ENCODE measurements at places on chromosomes 2 and 18.
A peak's percentile ranks its signal among the peaks of the same experiment; 100 is the strongest.

DNA sequence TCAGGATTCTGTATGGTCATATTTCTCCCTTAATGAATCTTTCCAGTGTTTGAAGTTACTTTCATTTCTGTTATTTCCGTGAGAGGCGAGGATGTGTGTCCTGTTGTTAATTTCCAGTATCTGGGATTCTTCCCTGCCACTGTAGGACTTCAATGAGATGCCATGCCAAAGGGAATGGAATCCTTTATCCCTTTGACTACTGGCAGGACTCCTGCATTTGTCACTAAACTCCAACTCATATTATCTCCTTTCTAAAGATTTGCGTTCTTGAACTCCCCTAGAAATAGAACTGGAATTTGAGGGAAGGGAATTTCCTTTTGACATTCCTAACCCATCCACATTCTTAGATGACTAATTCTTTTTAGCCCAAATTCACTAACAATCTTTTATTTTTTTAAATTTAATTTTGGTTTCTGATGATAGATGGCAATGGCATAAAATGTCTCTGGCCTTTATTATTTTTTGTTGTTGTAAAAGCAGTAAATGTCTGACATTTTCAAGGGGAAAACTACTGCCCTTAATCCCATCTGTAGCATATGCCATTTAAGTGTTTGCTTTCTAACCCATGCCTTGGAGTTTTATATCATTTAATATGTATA, 87.8 kb upstream of the EML6 start:
- DNase-seq, result no peak

DNA sequence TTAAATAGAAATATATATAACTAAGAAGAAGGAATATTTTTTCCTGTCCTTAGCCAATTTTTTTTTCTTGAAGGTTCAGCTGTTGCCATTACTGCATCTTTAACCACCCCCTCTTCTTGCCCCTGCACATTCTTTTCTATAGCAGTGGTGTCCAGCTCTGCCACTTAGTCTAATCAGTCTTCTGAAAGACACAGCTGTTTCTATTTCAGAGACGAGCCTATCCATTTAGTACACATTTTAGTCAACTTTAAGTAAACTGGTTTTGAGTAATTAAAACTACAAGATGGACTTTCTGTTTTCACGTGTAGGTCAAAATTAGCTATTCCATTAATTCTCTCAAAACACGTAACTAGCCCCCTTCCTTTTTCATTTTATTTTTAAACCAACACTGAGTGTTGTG, 21.0 kb downstream of the SPOPL start:
- DNase-seq, result no peak

- DNase-seq, result no peak
These were observed 130.8 kb upstream of the HS6ST1 start for GRCh38 chr2:128449226-128450061.

DNA sequence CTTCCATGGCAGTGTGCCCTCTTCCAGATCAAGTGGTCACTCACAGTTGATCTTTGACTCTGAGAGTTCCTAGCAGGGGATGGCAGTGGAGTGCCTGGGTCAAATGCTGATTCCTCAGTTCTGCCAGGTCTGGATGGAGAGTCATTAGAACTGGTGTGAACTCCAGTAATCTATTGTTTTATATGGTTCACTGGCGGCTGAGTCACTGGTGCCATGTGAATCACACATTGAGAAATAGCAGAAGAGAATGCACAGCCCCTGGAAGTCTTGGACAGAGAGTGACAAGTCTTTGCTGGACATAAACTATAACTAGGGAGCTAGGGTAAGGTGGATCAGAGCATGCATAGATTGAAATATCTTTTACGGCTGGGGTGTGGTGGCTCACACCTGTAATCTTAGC, 86.9 kb downstream of the EIF2AK3 start:
- DNase-seq, result no peak

- peak; percentile 43 for DNase-seq
These were observed 60.1 kb upstream of the PAX3 start for GRCh38 chr2:222358876-222359275.

DNA sequence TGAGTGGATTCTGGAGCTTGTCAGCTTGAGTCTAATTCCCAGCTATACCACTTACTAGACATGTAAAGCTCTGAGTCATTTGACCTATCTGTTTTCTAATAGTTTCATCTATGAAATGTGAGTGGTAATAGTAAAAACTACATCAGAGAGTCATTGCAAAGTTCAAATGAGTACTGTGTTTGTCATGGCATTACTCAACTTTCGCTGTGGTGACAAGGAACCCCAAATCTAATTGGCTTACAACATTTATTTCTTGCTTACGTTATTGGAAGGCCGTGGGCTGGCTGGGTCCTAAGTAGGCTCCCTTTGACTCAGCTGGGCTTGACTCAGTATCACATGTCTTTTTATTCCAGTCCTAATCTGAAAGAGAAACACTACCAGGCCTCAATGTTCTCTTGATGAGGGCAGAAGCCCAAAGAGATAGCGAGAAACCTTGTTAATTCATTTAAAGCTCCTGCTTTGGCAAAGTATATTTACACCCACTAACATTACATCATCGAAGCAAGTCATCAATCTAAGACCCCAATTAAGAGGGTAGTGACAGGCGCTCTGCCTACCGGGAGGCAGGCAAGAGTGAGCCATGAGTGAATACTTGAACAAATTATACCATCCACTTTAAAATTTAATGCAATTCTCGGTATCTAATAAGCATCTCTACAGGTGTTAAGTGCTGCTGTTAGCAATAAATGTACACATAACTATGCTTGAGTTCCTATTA, 431.8 kb upstream of the SPHKAP start:
- DNase-seq, result no peak

GRCh38 chr2:231886071-231886681, 40.0 kb downstream of the NPPC start:
- no peak for DNase-seq

DNA sequence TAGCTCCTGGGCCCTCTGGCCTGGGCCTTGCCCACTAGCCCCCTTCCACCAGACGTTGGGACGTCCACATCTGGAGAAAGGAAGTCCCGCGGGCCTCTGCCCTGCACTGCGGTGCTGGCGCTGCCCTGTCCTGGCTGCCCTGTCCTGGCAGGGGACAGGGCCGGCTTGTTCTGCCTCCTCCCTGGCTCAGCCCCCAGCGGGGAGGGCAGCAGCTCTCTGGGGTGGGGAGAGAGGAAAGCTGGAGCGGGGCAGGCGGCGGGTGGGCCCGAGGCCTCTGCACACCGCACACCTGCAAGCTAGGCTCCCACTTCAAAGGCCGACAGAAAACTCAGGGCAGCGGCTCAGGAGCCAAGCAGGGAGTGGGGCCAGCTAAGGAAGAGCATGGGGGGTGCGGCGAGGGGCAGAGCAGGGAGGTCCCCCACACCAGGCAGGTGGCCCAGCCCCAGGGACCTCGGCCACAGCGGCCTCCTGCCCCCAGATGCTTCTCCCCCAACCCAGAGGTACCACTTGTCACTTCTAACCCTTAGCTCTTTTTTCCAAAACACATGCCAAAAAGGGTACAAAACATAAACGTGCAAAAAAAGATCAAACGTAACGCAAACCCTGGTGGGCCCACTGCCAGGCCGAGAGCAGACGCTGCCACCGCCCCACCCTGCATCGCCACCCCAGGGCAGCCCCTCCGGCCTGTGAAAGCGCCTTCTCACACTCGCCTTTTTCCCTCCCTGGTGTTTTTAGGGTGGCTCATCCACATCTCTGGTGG, 13.5 kb downstream of the SNED1 start:
- no peak for DNase-seq

- DNase-seq, result no peak
These were observed 697.5 kb upstream of the RAB6C start for GRCh38 chr2:129281791-129282530.

DNA sequence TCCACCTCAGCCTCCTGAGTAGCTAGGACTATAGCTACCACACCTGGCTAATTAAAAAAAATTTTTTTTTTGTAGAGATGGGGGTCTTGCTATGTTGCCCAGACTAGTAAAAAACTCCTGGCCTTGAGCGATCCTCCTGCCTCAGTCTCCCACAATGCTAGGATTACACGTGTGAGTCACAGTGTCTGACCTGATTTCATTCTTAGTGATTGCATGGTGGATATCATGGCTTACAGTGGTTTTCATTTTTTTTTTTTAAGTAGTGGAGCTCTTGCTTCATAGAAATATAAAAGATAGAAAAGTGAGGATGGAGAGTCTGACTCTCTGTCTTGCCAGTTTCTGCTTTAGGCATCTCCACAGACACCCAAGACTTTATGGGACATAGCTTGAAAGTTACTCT, 83.6 kb downstream of the CDC42EP3 start:
- DNase-seq, result no peak

GRCh38 chr2:108315444-108315934, 26.8 kb downstream of the SULT1C2 start:
- peak; percentile 57 for DNase-seq

DNA sequence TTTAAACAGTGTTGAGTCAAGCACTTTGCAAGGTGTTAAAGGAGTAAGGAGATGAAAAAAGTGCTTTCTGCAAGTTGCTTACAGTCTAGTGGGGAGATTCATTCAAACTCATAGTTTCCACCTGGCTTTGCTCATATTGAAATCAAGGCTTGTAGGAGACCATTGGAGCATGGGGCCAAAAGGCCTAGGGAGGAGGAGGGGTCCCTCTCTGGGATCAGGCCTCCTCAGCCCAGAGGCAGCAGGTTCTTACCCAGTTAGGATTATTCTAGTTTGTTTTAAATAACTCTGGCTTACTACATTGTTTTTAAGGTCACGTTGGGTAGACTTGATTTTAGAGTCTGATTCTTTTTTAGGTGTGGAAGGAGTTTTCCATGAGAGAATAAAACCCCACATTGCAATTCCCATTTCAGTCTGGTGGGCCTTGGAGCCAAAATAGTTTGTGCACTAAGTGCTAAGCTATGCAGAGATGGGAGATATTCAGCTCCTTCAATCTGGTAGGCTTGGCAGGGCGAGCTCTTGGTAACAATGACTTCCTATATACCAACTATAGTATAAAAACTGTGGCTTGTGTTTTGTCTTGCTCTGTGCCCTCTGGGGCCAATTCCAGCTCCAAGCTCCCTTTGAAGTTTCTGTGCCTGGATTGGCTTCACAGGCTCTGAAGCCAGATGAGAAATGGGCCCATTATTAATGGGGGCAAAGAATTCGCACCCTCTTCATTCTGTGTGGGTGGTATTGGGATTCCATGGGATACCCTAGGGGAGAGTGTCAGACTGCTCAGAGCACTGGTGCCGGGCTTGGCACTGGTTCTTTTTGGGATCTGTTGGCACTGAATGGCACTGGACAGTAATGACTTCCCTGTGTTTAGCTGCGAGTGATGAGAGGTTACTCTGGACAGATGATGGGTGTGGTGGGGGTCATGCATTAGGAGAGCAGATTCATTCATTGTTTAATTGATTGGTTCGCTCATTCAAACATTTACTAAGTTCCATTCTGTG, 301.1 kb downstream of the MYCN start:
- no peak for DNase-seq

- DNase-seq, result peak; percentile 29
These were observed 715 bp upstream of the CFAP36 start for GRCh38 chr2:55518841-55519165.

- no peak for DNase-seq
These were observed 46.2 kb downstream of the AKAIN1 start for GRCh38 chr18:5150894-5151293.

DNA sequence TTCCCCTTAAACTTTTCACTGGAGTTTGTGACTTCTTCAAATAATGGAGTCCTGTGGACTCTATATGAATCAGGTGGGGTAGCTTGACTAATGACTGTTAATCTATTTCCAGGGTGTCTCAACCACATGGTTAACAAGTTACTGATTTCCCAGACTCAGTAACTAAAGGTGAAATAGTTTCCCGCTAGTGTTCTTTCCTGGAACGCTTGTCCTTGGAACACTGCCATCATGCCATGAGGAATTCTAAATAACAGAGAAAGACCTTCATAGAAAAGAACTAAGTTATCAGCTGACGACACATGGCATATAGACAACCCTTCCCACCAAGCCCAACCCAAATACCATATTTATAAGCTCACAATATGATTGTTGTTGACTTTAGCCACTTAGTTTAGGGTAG, 1027.9 kb upstream of the FAM98A start:
- DNase-seq, result peak; percentile 71

- DNase-seq, result no peak
These were observed 65.0 kb downstream of the ROCK2 start for GRCh38 chr2:11279398-11279797.

DNA sequence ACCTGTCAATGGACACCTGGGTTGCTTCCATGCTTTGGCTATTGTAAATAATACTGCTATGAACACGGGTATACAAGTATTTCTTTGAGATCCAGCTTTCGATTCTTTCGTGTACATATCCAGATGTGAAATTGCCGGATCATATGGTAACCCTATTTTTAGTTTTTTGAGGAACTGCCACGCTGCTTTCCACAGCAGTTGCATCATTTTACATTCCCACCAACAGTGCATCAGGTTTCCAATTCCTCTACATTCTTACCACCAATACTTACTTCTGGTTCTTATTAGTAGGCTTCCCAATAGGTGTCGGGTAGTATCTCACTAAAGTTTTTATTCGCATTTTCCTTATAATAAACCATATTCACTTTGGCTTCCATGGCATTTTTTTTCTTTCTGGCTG, 69.6 kb downstream of the PID1 start:
- DNase-seq, result no peak

- DNase-seq, result no peak
These were observed 402.6 kb downstream of the NBAS start for GRCh38 chr2:15158532-15158931.

GRCh38 chr2:12087671-12088380, 341.4 kb downstream of the LPIN1 start:
- DNase-seq, result no peak

GRCh38 chr2:11073776-11074175, 81.5 kb upstream of the SLC66A3 start:
- DNase-seq, result no peak

DNA sequence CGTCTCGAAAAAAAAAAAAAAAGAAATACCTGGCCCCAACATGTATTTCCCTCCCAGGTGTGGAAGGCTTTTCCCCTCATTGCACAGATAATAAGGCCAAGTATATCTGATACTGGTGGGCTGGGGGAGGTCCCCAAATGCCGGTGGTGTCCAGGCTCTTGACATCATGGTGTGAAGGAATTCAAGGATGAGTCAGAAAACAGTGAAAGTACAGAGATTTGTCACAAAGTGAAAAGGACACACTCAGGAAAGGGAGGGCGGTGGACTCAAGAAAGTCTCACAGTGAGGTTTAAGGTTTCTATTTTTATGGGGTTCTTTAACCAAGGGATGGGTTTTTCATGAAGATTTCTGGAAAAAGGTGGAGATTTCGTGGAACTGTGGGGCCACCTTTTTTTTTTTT, 37.8 kb upstream of the FZD5 start:
- no peak for DNase-seq

- DNase-seq, result no peak
These were observed 15.5 kb downstream of the SEC11C start for GRCh38 chr18:59155153-59155552.
